ENCODE measurements at places on chromosomes 2 and 18.

DNA sequence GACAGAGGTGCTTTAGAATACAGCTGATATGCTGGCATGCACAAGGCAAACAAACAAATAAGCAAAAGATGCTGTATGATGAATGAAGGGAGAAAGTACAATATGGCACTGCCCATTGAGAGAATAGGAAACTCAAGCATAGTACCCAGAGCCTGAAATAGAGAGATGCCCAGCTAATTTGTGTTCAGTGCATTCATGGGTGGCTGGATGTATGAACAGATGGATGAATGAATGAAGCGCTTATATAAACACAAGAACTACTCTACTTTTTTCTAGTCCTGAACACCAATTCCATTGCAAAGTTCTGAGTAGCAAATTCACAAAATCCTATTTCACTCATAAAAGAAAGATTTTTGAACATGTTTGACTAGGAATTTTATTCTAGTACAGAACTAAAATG, 756.3 kb downstream of the SATB2 start:
- no peak for DNase-seq

DNA sequence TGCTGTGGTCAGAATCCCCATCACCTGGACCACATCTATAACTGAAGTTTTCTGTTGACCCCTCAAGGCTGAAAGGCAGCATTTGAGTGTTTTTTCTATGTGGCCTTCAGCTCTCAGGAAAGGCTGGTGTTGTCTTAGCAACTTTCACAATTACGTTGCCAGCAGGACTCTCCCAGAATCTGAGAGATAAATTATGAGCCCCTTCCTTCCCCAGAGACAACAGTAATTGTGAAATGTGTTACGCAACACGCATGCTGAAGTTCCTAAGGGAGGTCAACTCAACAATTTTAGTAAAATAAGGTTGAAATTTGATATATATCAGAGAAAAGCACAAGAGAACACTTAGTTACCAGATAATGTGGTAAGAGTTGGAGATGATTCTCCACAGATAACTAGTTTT, 216.5 kb upstream of the SLC8A1 start:
- no peak for DNase-seq

DNA sequence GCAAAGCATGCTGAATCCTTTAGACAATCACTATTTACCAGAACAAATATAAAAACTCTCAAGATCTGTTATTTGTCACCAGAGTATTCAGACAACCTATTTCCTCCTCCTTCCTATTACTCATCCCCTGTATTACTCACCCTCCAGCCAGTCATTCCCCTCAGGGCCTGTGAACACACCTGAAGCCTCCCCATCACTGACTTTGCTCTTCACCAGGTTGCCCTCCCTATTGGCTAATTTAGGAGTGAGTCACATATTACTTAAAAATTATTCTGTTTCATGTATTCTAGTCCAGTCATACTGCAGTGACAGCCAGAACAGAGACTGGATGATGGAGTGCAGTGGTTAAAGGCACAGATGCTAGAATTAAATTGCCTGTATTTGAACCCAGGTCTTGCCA, 3.7 kb upstream of the ATG16L1 start:
- no peak for DNase-seq

- no peak for DNase-seq
Measured at GRCh38 chr2:24917086-24917485, 3.0 kb downstream of the ADCY3 start.

DNA sequence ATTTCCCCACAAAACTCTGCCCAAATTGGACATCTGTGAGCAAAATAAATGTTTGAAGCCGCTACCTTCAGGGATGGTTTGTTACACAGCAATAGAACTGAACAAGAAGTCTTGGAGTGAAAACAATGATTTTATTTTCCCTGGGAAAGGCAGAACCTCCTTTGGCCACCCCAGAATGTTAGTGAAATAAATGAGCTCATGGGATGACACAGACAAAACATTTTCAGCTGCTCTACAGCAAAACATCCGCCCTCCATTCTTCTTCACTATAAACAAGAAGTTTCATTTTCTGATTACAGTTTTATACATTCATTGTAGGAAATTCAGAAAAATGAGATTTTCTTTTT, 4.3 kb upstream of the EFHD1 start:
- no peak for DNase-seq

DNA sequence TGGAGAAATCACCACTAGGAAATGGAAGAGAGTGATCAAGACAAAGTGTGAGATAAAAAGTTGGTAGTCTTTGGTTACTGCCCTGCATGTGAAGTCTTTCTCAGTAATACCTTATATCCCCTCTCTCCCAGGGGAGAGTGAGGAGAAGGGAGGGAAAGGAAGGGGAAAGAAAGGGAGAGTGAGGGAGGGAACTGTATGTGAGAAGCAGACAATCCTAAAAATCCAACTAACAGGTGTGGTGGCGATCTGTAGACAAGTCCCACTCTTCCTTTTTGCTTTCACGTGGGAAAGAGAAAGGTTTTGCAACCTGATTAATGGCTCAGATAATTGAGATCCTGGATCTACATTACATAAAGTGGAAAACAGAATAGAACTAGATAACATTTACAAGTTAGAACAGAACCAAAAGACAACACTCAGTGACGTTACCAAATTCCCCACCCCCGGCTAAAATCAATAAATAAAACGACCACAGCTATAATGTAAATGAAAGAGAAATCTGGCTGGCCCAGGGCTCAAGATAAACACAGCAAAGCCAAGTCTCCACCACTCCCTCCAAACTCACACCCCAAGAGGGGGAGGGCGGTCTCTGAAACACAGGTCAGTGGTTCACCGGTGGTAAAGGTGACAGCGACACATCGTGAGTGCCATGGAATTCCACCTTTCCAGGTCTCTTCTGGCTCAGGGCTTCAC, 10.0 kb upstream of the APCDD1 start:
- no peak for DNase-seq

DNA sequence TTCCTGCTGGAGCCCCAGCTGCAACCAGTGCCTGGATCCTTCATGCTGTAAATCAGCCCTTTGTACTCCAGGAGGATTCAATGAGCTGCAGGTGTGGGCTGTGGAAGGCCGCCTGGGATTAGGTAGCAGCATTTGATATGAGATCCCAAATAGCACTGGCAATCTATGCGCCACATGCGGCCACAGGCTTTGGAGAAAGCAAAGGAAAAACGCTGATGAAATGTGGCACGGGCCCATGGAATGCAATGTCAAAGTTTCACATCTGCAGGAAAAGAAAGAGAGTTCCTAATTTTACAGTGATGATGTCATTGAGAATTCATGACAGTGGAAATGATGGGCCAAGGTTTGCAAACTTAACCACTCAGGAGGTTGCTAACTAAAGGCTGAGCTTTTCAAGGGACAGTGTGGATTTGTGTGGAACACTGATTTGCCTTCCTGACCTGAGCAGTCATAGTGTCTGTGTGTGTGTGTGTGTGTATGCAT, 216.4 kb upstream of the OSR1 start:
- no peak for DNase-seq

- DNase-seq = no peak
Measured at GRCh38 chr18:1246827-1247226, 342.2 kb downstream of the ADCYAP1 start.

DNA sequence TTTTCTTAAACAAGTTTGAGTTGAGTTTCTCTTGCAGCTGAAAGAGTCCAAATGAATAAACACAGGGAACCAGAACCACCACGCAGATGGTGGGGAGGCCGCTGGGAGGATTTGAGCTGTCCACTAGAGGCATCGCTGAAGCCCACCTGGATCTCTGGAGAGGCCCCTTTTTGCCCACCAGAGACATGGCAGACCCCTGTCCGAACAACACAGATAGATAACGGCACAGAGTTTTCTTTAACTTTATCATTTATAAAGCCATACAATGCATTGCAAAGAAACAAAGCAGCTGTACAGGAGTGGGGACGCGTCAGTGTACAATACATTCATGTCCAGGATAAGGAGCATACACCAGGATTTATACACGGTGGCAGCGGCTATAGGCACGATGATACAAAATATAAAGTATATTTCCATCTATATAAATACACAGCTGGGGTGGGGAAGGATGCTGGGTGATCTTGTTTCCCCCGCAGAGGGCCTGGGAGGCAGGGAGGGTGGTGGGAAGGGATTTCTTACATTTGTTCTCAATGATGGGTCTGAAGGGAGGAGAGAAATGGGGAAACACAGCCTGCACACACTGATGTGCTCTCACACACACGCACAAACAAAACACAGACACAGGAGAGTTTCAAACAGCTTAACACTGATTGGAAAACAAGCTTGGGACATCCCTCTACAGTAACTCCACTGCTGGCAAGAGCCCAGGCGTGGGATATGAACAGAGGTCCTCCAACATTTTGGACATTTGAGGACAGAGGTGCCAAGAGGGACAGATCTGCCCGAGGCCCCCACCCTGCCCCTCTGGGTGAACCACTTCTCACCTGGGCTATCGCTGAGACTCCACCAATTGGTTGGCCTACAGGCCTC, 203.0 kb downstream of the TNS1 start:
- DNase-seq = no peak

GRCh38 chr18:58387716-58388115, 241.2 kb downstream of the ALPK2 start:
- no peak for DNase-seq

DNA sequence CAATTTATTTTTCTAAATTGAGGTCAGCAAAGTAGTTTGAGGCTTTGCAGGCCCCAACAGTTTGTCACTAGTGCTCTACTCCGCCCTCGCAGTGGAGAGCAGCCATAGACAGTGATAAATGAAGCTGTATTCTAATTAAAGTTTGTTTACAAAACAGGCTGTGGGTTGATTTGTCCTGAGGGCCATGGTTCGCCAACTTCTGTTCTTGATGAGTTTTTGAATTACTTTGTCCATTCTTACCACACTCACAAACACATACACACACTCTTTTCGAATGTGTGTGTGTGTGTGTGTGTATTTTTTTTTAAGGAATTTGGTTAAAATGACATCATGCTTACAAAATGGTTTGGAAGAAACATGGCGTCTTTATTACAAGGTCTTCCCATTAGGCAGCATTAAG, 68.6 kb downstream of the MTCL1 start:
- DNase-seq = no peak

- no peak for DNase-seq
Measured at GRCh38 chr2:32865399-32866068, 81.2 kb upstream of the LTBP1 start.

GRCh38 chr18:36009214-36009613, 36.7 kb downstream of the RMP24 start:
- DNase-seq = no peak

DNA sequence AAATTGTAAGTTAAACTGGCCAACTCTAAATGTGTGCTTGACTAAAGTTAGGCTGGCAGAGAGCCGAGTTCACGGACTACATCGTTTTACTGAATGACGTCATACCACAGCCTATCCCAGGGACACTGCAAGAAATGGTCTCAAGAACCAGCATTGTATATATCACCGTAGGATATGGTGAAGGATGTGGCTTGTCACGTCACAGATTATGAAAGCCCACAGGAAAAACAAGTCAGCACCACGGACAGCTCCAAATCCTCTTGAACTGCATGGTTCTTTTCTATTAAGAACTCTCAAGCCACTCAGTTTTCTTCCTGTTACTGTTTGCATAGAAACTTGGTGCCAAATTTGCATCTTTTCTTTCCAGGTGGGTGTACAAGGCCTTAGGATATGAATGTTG, 85.1 kb upstream of the ACAA2 start:
- peak; percentile 71 for DNase-seq

DNA sequence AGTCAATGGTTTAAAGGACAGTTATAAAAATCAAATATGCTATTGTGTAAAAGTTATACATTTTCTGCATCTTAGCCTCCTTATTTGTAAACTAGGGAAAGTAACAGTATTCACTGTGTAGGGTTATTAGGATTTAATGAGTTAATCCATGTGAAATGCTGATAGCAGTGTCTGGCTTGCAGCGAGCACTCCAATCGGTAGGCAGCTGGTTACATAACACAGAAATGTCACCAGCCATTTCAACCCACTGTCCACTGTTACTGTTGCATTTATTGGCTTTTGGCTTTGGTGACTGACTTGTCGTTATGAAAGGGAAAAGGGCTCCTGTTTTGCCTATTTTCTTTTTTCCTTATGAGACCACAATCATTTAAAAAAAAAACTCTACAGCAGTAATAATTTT, 38.9 kb downstream of the ID2 start:
- DNase-seq = no peak

DNA sequence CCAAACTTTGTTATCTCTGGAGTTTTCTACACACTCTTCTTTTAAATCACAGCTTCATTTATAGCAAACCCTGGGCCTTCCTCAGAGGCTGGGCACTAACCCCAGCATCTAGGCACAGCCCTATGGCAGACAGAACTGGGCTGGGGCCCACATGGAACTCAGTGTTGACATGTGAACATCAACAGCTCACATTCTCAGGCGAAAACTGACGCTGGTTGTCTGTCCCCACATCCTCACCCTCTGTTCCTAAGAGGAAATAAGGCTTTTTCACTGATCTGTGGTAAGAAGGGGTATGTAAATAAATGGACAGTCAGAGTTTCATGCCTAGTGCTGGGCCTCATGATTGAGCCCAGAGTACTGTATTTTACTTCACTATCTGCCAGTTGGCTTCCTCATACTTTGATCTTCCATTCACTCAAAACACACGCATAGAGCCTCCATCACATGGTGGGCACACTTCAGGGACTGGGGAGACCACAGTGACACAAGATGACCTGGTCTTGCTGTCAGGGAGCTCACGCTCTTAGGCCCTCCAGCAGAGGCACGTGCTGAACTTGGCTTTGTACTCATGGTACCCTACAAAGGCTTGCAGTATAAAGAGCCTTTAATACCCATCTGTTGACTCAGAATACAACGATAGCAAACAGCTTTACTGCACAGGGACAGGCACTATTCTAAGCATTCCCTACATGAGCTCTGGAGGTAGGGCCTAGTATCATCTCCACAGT, 43.0 kb downstream of the EFEMP1 start:
- DNase-seq = no peak

DNA sequence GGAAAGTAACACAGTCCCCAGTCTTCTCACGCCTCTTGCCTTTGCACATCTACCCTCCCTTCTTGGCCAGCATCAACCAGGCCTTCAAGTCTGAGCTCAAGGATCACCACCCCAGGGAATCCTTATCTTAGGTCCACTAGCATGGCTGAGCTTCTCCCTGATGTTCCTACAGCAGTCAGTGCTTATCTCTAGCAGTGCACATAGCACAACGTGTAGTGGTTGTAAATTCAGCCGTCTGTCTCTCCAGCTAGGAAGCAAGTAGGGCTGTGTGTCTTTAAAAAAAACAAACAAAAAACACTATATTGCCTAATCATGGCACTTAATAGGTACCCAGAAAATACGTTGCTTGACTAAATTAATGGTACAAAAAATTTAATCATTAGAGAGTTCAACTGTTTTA, 29.2 kb downstream of the KCNG3 start:
- no peak for DNase-seq

DNA sequence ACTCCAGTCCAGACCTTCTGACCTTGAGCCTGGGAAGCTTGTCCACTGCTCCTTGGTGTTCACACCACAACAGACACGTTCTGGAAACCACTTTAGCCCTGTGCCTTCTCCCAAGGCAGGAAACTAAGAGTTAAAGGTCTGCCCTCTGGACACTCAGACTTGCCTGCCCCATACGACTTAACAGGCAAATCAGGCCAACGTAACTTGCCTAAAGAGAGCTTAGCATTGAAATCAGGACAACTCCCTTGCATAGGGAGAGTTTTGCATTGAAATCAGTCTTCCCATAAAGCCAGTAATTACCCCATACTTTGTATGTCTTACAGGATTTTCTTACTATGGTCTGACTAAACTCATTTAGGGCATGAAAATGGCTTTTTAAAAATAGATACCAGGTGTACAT, 18.5 kb downstream of the NFE2L2 start:
- DNase-seq = no peak
